Stimulated activated CD8-positive, alpha-beta memory T cell treated with anti-CD3 and anti-CD28 coated beads, Interleukin-7, amount 100 ng/mL, for 24 hours (primary cell): ENCODE measurements at places on chromosomes 6 and 20.

DNA sequence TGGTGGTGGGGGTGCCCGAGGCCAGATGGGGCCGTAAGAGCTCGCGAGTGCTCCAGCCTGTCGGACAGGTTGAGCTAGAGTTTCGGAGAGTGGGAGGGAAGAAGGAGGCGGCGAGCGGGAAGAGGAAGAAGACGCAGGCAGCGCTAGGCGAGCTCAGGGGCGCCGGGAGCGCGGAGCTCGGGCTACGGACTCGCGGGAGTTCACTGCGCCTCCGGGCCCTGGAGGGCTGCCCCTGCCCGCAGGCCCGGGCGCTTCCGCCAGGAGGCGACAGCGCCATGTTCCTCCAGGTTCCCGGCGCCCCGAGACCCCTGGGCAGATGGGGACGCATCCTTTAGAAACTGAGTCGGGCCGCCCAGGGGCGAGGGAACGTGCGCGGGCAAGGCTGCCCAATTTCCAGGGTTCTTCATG is 984 bp downstream of the TFAP2C start:
- DNase-seq = no peak

GRCh38 chr6:153537422-153537821 is 406.3 kb upstream of the RGS17 start:
- DNase-seq = no peak

GRCh38 chr6:168990019-168990751 is 263.5 kb downstream of the THBS2 start:
- no peak for DNase-seq

DNA sequence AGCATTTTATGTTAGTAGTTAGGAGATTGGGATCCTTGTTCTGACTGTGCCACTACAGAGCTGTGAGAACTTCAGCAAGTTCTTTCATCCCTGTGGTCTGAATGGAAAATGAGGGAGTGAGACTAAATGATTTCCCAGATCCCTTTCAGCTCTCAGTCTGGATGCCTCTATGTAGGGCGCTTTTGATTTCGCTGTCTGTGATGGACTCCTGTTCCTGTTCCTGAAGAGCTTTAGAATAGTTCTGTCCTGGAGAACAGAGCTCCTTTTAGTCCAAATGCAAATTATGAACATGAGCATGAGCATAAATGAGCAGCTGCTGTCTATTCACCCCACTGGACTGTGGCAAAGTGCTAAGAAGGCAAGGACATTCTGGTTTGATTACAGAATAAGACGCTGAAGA is 61.4 kb upstream of the NT5E start:
- DNase-seq = no peak

GRCh38 chr6:108736832-108737231 is 111.4 kb upstream of the ARMC2 start:
- DNase-seq = no peak

DNA sequence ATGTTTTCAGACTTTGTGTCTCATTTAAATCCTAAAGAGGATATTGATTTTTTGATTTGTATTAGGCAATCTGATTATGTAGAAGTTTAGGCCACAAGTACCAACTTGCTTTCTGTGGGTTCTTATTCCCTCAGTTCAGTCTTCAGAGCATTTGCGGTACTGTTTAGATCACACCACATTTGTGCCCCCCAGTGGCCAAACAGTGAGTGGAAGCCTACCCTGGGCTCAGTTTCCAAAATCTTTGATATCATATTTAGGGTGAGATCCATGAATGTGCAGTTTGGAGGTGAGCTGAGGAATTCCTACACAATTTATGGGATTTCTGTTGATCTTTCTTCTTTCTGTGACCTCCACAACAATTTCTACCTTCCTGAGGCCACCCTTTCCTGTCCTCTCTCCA is 92.3 kb upstream of the FUT9 start:
- no peak for DNase-seq

- no peak for DNase-seq
These were observed 81.3 kb upstream of the NT5E start for GRCh38 chr6:85368631-85369030.

GRCh38 chr20:9306521-9306920 is 207.9 kb upstream of the LAMP5 start:
- DNase-seq = no peak

- DNase-seq = no peak
These were observed 12.8 kb upstream of the AKAP7 start for GRCh38 chr6:131122516-131122915.
